GM23338 (cell line): ENCODE measurements at places on chromosomes 12 and 14.

- peak; percentile 65 for DNase-seq
- no peak overlapping the region for H3K4me3 ChIP-seq
- H3K4me1 ChIP-seq: no peaks in the 10 kb centered on the region
- H3K27ac ChIP-seq: no peak overlapping the region
- no peaks in the 10 kb centered on the region for H3K27me3 ChIP-seq
Observed at GRCh38 chr12:90940872-90941499, 14.0 kb downstream of the CCER1 start.

- no peaks in the 10 kb centered on the region for H3K36me3 ChIP-seq
- H3K4me1 ChIP-seq: peaks cover 14% of the 10 kb centered on the region
Observed at GRCh38 chr14:61690039-61690438, 5.3 kb upstream of the HIF1A start.

- no peak overlapping the region for H3K4me3 ChIP-seq
- H3K27ac ChIP-seq: no peak overlapping the region
- H3K27me3 ChIP-seq: 0 out of 2 replicates have a peak, but pooled peaks cover 3% of the 10 kb centered on the region
- H3K4me1 ChIP-seq: no peaks in the 10 kb centered on the region
- DNase-seq: no peak
- no peaks in the 10 kb centered on the region for H3K36me3 ChIP-seq
Observed at GRCh38 chr12:132218527-132218875, 74.2 kb downstream of the NOC4L start.

- no peak overlapping the region for H3K27ac ChIP-seq
- no peaks in the 10 kb centered on the region for H3K27me3 ChIP-seq
- peak; percentile 31 for DNase-seq
- no peak overlapping the region for H3K4me3 ChIP-seq
Observed at GRCh38 chr14:97757491-97757890, 960.3 kb downstream of the VRK1 start.

- H3K27ac ChIP-seq: no peak overlapping the region
- H3K4me1 ChIP-seq: no peaks in the 10 kb centered on the region
- no peak overlapping the region for H3K4me3 ChIP-seq
- DNase-seq: no peak
- no peaks in the 10 kb centered on the region for H3K27me3 ChIP-seq
Observed at GRCh38 chr14:32608857-32609256, 279.8 kb downstream of the AKAP6 start.
